ENCODE measurements at places on chromosomes 7 and 10. TPM values are rescaled to one million over a fixed set of nuclear protein-coding genes. Genes with fewer than 3 reads are reported as not detected.

The BMPER gene
- total RNA-seq, result not detected

The HKDC1 gene
- total RNA-seq, result 1.5 TPM

The PALS2 gene
- 21.8 TPM for total RNA-seq

The CRHR2 gene
- not detected for total RNA-seq

The ZNF467 gene
- 0.93 TPM for total RNA-seq

The INA gene
- total RNA-seq, result 0.10 TPM

The ITPRID1 gene
- not detected for total RNA-seq

The ANKRD1 gene
- total RNA-seq, result not detected

The TMEM248 gene
- total RNA-seq, result 54.0 TPM

The CCAR1 gene
- total RNA-seq, result 87.9 TPM

The CLCN1 gene
- total RNA-seq, result not detected

The SHTN1 gene
- total RNA-seq, result 0.40 TPM

The NANOS1 gene
- total RNA-seq, result 0.52 TPM

The FANK1 gene
- total RNA-seq, result 0.52 TPM

The WASL gene
- total RNA-seq, result 3.7 TPM

The GCC1 gene
- total RNA-seq, result 11.0 TPM

The PTPRE gene
- total RNA-seq, result 13.4 TPM

The HOXA10 gene
- total RNA-seq, result not detected

The GPNMB gene
- 0.38 TPM for total RNA-seq

The TLX1 gene
- total RNA-seq, result not detected

The NAT16 gene
- total RNA-seq, result not detected

The EEF1AKMT2 gene
- 25.5 TPM for total RNA-seq

The NPVF gene
- not detected for total RNA-seq

The LRRC61 gene
- 10.3 TPM for total RNA-seq

The CPA2 gene
- total RNA-seq, result not detected

The CREB5 gene
- total RNA-seq, result 0.30 TPM

The ZNF248 gene
- 4.6 TPM for total RNA-seq

The ZNF365 gene
- 0.10 TPM for total RNA-seq

The DKK1 gene
- total RNA-seq, result not detected

The FRA10AC1 gene
- 24.5 TPM for total RNA-seq

The AGR2 gene
- total RNA-seq, result not detected

The MCM10 gene
- total RNA-seq, result 76.9 TPM

The OR2A1 gene
- not detected for total RNA-seq

The WEE2 gene
- not detected for total RNA-seq

The LAMB1 gene
- 0.14 TPM for total RNA-seq

The DGKB gene
- not detected for total RNA-seq

The UCN3 gene
- total RNA-seq, result not detected

The ELMO1 gene
- total RNA-seq, result 129 TPM

The KIF11 gene
- total RNA-seq, result 43.2 TPM

The GFRA1 gene
- not detected for total RNA-seq

The GIMAP2 gene
- 45.0 TPM for total RNA-seq
